ENCODE measurements at places on chromosomes 3 and 15.
A peak's percentile ranks its signal among the peaks of the same experiment; 100 is the strongest.

- no peak for DNase-seq
These were observed 577.5 kb upstream of the CBLB start for GRCh38 chr3:106446271-106446670.

- DNase-seq = no peak
These were observed 125.6 kb downstream of the CD47 start for GRCh38 chr3:107965136-107965655.

- DNase-seq = no peak
These were observed 47.7 kb upstream of the RASGRP1 start for GRCh38 chr15:38612159-38612863.

DNA sequence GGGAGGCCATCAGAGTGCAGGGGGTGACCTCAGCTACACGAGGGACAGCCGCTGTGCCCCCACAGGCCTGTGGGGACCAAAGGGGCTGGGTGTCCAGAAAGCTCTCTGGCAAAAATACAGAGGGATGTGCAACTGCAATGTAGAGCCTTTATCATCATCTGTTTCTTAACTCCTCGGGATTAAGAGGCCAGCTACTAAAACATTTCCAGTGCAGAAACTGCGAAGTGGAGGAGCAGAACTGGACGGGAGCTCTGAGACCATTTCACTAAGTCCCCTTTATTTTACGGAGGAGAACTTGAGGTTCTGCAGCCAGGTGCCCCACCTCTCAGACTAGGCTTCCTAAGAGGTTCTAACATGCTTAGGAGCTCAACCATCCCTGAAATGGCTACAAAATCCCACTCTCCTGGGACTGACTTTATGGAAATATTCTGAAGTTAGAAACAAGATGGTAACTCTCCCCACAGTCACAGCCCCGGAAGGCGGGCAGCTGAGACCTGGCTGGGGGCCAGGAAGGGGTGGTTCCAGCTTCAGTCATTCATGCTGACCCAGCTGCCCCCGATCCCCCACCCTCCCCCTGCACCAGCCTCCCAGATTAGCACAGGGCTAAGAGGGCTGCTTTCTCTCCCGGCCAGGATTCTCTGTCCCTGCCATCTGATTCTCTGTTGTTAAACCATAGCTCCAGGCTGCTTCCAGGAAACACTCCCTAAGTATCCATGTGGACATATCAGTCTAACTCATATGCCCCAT, 40.3 kb downstream of the UMPS start:
- DNase-seq = no peak

GRCh38 chr3:46935989-46936558, 40.5 kb downstream of the CCDC12 start:
- DNase-seq = no peak

GRCh38 chr3:165803471-165803870, 33.8 kb downstream of the BCHE start:
- DNase-seq = no peak

- DNase-seq = no peak
These were observed 49.6 kb upstream of the SLC12A8 start for GRCh38 chr3:125262161-125262560.

DNA sequence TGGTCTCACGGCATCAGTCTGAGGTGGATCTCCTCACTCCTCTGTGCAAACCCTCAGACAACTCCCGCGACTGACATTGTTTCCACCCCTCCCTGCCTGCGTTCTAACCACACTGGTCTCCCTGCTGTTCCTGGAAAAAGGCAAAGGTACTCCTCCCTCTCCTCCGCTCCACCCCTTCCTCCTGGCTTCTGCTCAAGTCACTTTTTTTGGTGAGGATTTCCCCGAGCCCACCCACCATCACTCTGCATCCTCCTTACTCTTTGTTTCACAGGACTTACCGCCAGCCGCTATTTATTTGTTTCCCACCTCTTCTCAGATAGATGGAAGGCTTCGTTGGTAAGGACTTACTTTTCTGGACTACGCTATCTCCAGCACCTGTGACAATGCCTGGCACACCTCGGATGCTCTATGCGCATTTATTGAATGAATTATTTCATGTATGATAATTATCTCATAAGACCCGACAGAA, 25.6 kb downstream of the PRR23E start:
- no peak for DNase-seq

- DNase-seq = no peak
These were observed 206.6 kb upstream of the MDFIC2 start for GRCh38 chr3:70519026-70519425.

- no peak for DNase-seq
These were observed 13.9 kb downstream of the FILIP1L start for GRCh38 chr3:100100425-100100824.

- DNase-seq = peak; percentile 74
These were observed at the start of gene DNAJC19 for GRCh38 chr3:180989291-180990163. TSS of gene DNAJC19 (minus strand) at chr3:180989736. CDS start at chr3:180989602, 134 bp downstream.

DNA sequence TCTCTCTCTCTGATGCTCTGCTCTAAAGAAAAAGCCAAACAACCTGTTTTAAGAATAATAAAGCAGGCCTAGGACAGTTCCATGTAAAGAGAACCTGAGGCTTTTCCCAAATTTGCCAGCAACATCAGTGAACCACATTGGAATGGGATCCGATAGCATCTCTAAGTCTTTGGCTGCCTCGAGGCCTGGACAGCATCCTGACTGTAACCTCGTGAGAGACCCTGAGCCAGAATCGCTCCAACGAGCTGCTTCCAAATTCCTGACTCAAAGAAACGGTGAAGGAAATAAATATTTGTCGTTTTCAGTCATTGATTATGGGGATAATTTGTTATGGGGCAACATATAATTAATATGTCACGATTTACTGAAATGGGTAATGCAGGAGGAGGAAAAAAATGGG, 1012.8 kb downstream of the ROBO2 start:
- DNase-seq = no peak

- DNase-seq = no peak
These were observed 16.6 kb upstream of the ARHGEF3 start for GRCh38 chr3:56818156-56818985.

GRCh38 chr3:61680617-61681016, 119.2 kb downstream of the PTPRG start:
- DNase-seq = no peak

GRCh38 chr15:90818251-90819210, 49.9 kb upstream of the FURIN start:
- DNase-seq = no peak

- no peak for DNase-seq
These were observed 166.9 kb upstream of the UMPS start for GRCh38 chr3:124563376-124563775.

Data from stimulated activated CD8-positive, alpha-beta memory T cell treated with anti-CD3 and anti-CD28 coated beads, Interleukin-2, amount 100 ng/mL, for 1 hour (primary cell).